MV-4-11 (cell line): ENCODE measurements at places on chromosomes 1 and 21.

DNA sequence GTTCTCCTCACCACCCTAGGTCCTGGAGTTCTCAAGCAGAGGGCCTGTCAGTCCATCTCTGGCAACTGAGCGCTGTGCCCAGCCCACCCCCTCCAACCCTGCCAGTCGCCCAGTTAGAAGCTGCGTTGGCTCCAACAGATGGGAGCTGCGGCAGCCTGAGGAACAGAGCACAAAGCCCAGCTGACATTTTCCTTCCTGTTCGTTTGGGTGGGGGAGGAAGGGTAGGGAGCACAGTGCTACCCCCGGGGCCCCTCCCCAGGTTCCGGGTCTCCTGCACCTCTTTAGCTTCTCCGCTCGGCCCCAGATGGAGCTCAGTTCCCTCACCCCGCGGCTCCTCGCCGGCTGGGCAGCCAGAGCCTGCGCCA, 1.4 kb downstream of the LRRN2 start:
- no peak for DNase-seq

- no peak for DNase-seq
Observed at GRCh38 chr1:180183426-180183825, 28.8 kb downstream of the QSOX1 start.

DNA sequence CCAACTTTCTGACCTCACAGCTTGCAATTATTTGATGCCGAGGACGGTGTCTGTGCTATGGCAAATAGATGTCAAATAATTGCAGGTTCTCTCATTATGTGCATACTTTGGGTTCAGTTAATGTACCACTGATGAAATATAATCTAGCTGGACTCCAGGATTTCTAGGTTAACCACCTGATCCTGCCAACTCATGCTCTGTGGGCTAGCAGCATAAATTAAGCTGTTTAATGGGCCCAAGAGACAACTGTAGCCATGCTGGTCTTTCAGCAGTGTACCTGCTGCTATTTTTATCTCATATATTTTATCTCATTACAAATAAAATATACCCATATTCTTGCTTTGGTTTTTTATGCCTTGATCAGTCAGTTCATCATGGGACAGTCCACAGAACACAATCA, 43.3 kb upstream of the HP1BP3 start:
- DNase-seq = no peak

- DNase-seq = no peak
Observed at GRCh38 chr21:46386734-46387088, 62.8 kb downstream of the PCNT start.

GRCh38 chr1:182889997-182890396, 50.9 kb downstream of the DHX9 start:
- peak; percentile 79 for DNase-seq

DNA sequence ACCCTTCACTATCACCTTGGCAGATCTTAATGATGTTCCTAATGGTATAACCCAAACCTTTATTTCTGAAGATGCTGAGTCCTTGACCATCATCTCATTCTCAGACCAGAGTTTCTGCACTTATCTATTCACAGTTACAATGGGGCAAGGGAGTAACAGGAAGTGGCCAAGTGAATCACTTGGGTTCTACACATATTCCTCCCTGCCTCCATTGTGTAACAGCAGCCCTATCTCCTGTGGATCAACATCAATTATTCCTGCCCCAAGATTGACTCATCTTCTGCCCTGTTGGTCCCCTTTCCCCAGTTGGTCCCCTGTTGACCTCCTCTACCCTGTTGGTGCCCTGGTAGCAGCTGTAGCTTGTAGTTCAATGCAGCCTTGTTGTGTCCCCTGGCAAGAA, 10.3 kb upstream of the S100A7 start:
- peak; percentile 92 for DNase-seq

DNA sequence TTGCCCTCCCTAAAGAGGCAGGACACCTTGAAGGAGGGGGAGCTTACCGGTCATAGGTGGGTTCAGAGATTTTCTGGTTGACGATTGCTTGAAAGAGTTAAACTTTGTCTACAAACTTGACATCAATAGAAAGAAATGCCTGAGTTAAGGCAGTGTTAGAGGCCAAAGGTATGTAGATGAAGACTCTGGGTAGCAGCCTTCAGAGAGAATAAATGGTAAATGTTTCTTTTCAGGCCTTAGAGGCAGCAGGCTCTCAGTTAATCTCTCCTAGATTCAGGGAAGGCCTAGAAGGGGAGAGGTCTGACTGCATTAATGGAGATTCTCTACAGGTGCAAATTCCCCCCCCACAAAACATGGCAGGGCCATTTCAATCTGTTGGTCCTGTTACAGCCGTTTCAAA, 27.7 kb downstream of the MX1 start:
- DNase-seq = no peak

DNA sequence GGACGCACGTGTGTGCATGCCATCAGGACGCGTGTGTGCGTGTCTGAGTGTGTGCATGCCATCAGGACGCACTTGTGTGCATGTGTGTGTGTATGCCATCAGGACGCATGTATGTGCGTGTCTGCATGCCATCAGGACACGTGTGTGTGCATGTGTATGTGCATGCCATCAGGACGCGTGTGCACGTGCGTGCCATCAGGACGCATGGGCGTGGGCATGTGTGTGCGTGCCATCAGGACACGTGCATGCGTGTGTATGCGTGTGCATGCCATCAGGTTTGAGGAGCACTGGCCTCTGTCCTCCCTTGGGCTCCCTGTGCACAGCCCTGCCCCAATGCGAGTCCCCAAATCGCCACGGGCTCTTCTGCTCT, 12.6 kb upstream of the C1QTNF12 start:
- no peak for DNase-seq

- no peak for DNase-seq
Observed at GRCh38 chr1:15485636-15486035, 9.7 kb downstream of the CELA2B start.

DNA sequence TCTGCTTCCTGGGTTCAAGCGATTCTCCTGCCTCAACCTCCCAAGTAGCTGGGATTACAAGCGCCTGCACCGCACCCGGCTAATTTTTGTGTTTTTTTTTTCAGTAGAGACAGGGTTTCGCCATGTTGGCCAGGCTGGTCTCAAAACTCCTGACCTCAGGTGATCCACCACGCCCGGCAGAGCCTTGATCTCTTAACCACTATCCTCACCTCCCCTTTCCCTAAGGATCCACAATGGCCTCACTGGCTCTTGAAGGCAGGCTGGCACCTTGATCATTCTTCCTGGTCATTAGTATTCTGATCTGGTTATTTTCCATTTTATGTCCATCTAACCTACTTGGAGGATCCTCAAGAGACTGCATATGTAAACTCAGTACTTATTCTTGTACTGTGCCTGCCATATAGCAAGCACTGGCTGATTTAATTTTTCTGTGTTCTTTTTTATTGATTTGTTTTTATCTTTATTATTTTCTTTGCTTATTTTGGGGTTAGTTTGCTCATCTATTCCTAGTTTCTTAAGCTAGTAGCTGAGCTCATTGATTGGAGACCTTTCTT, 6.3 kb downstream of the RCC1 start:
- peak; percentile 27 for DNase-seq

- no peak for DNase-seq
Observed at GRCh38 chr1:119179051-119179450, 38.6 kb upstream of the WARS2 start.

DNA sequence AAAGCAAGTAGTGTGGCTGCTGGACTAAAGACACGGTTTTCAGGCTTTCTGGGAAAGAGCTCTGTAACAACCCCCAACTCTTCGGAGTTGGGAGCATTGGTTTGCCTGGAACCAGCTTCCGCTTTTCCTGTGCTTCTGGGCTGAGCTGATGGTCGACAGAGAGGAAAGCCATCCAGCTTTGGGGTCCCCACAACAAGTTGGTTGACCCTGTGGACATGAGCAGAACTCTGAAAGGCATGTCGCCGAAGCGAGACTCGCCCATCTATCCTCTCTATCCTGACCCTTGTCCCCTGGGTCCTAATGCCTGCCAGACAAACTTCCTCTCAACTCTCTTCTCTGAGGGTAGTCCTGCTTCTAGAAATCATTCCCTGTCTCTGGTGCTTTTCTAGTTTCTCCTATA, 31.9 kb upstream of the FCGR2A start:
- DNase-seq = peak; percentile 41

DNA sequence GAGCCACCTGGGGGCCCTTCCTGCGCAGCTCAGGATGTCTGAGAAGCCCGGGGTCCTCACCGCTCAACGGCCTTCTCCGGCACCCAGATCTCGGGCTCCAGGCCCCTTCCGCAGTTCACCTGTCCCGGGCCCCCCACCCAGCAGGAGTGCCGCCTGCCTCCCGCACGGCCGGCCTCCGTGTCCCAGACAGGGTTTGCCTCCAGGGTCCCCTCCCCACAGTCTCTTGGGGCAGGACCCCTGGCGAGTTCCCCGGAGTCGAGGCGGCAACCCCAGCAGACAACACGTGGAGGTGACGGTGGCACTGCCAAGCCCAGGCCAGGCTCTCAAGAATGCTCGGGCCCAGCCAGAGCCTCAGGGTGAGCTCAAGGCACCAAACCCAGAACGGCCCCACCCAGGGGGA, 22.4 kb upstream of the TTLL10 start:
- no peak for DNase-seq

- DNase-seq = peak; percentile 91
Observed at GRCh38 chr21:25967181-25967900, 203.2 kb downstream of the APP start.

GRCh38 chr1:204438628-204439027, 27.0 kb upstream of the PPP1R15B start:
- no peak for DNase-seq

GRCh38 chr1:115220340-115221270, 117.4 kb downstream of the NGF start:
- no peak for DNase-seq

- DNase-seq = no peak
Observed at GRCh38 chr1:159861218-159861617, 1.2 kb downstream of the VSIG8 start.

DNA sequence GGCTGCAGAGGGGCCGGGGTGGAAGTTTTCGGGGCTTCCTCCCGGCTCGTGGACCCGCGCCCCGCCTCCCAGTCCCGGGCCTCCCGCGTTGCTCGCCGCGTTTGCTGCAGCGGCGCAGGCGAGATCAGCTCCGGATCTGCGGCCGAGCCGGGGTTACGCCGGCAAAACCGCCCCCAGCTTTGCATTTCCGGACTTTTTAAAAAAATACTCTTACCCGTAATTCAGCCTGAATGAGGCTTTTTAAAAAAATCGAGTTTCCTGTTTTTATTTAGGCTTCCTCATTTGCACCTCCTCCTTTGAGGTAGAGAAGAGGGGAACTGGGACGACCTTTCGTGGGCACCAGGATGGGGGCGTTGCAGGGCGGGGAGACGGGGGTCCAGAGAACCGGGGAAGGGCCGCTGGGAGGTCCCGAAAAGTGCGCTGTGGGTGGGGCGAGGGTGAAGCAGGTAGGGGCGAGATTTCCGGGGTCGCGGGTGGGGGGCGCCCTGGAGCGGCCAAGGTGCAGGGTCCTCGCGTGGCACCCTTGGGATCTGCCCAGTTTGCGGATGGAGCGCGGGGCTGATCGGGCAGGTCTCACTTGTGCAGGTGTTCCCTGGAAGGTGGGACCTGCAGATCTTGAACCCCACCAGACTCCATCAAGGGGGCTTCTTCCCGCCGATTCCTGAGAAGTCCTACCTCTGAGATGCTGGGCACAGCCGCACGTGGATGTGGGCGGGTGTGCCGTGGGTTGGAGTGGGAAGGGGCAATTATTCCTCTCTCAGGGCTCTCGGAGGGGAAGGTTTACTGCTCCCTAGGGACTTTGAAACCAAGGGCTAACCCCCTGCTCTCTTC, 1.1 kb downstream of the PIK3CD start:
- DNase-seq = peak; percentile 77

- DNase-seq = no peak
Observed at GRCh38 chr21:26826801-26827200, 18.4 kb downstream of the ADAMTS1 start.

GRCh38 chr1:201618389-201618788, 79.5 kb downstream of the NAV1 start:
- no peak for DNase-seq

- DNase-seq = no peak
Observed at GRCh38 chr1:172637522-172637921, 21.4 kb upstream of the FASLG start.

- DNase-seq = no peak
Observed at GRCh38 chr21:37945036-37945435, 28.8 kb upstream of the KCNJ6 start.

DNA sequence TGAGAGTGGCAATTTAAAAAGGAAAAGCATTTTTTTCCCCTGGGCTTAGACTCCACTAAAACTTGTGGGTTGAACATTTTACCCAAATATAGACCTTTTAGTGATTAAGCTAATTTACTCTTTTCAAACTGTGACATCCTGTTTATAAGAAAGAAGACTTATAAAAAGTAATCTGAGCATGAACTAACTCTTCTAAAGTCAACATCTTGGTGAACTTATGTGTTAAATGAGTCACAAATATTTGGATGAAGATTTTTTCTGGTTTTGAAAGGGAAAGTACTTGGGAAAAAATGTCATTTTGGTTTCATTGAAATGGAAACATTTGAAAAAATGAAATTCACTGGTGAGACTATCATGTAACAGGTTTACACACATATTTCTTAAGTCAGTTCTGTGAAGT, 109.8 kb downstream of the KCNK2 start:
- DNase-seq = no peak

DNA sequence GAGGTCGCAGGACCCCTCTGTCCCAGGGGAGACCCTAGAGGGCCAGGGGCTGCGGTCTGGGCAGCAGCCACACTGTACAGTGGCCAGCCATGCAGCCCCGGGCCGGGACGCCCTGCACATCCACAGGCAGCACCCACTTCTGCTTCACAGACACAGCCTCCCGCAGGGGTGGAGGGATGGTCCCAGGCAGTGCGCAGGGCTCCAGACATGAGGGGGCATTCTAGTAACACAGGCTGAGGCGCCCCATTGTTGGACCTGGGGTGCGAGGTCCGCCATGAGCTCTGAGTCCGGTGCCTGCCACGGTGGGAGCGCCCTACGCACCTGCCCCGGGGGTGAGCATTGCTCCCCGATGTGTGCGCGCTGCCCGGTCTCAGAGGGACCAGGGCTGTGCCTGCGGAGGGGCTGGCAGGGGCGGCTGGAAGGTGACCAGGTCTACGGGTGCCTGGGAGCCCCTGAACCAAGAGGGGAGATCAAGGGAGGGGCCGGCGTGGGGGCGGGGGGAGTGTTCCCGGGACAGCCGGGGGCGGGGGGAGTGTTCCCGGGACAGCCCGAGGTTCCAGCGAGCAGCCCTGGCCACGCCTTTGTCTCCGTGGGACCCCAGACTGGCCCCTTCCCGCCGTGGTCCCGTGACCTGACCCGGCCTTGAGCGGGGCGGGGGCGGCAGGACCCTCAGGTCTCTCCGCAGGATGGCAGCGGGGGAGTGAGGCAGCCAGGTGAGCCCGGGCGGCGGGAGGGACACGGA, 4.5 kb downstream of the MMEL1 start:
- no peak for DNase-seq

DNA sequence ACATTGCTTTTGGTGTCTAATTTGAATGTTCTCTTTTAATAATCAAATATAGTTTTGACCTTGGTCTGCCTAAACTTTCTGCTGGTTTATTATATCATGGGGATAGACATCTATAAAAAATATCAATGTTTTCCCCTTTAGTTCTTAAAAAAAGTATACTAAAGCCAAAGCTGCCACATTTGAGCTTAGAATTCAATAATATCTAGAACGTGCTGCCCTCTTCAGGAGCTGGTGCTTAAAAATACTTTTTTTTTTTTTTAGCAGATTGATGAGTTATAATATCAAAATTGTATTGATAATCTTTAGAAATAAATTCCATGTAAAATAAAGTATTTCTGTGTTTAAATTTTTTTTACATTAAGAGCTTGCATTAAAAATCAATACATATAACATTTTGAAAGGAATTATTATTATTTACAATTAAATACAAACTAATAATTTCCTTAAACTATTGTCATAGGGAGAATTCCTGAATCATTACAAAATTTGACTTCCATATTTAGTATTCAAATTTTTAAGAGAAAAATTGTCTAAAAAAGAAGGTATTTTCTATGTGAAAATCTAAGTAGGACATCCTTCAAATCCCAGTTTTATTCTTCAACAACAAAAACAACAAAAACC, 40.1 kb upstream of the ADGRL2 start:
- DNase-seq = peak; percentile 10
